ENCODE measurements at places on chromosomes 12 and 14. TPM values are rescaled to one million over a fixed set of nuclear protein-coding genes. Genes with fewer than 3 reads are reported as not detected.

Gene PLCZ1
- not detected for polyA plus RNA-seq

DNA sequence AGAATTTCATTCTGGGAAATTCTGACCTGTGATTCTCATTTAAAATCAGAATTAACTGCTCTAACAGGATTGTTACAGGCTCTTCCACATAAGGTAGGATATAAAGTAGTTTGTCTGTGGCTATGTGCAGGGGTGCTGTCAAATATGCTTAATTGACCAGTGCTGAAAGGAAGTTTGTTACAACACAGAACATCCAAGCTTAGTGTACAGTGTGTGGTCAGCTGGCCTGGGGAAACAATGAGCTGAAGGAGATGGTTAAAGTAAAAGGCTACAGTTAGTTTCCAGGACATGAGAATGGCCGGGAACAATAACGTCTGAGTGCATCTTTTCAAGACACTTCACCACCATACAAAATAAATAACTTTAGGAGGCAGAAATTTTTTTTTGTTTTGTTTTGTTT, 68.0 kb downstream of the PKP2 start:
- DNase-seq, result no peak

- DNase-seq, result peak; percentile 80
These were observed 277.9 kb upstream of the FLRT2 start for GRCh38 chr14:85252011-85252410.

Gene PLA2G1B
- not detected for polyA plus RNA-seq

Gene HOXC5
- polyA plus RNA-seq, result 1.3 TPM

- peak; percentile 43 for DNase-seq
These were observed 219.3 kb downstream of the CRADD start for GRCh38 chr12:93896427-93896826.

Gene GLT8D2
- polyA plus RNA-seq, result 94.5 TPM

GRCh38 chr12:16027002-16027401, 115.9 kb downstream of the DERA start:
- peak; percentile 64 for DNase-seq

DNA sequence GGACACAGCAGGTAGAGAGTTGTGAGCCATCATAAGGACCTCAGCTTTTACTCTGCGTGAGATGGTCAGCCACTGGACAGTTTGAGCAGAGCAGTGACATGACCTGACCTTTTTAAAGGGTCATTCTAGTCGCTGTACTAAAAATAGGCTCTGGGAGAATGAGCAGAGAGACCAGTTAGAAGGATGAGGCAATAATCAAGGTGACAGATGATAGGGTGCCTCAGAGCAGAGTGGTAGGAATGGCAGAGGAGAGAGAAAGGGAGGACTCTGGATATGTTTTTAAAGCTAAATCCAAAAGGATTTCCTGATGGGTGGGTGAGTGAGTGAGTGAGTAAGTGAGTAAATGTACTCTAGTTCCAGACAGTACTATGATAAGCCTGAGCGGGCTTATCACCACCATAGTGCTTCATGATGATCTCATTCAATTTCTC, 83.6 kb upstream of the ARHGAP5 start:
- DNase-seq, result peak; percentile 24

GRCh38 chr14:32329690-32330285, 690 bp downstream of the AKAP6 start:
- no peak for DNase-seq

GRCh38 chr14:77618381-77618970, 2.0 kb upstream of the SPTLC2 start:
- DNase-seq, result no peak

GRCh38 chr12:12467688-12468261, 94.9 kb downstream of the DUSP16 start:
- DNase-seq, result no peak

Gene AVPR1A
- polyA plus RNA-seq, result not detected

Gene GMPR2
- 55.0 TPM for polyA plus RNA-seq

GRCh38 chr12:67877727-67878126, 111.5 kb upstream of the IFNG-AS1 start:
- DNase-seq, result no peak

DNA sequence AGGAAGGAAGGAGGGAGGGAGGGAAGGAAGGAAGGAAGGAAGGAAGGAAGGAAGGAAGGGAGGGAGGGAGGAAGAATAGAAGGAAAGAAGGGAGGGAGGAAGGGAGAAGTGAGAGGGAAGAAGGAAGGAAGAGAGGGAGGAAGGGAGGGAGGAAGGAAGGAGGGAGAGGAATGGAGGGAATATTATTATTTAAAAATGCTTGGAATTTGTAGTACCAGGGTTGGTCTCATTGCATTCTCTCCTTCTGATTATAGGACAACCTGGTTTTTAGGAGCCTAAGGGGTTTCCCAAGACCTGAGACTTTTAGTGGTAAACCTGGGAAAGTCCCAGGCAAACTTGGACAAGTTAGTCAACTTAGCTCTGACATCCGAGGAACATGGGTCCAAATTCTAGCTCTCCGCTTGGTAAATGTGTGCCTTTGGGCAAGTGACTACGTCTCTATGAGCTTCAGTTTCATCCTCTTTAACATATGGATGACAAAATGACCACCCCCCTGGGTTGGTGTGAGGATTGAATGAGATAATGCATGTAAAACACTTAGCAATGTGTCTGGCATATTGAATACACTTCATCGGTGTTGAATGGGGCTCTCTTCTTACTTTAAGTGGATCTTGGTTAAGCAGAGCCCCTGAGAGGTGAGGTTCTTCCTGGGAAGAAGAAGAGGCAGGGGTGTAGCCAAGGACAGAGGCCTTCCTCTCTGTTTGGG, 690.7 kb upstream of the TBX3 start:
- no peak for DNase-seq

DNA sequence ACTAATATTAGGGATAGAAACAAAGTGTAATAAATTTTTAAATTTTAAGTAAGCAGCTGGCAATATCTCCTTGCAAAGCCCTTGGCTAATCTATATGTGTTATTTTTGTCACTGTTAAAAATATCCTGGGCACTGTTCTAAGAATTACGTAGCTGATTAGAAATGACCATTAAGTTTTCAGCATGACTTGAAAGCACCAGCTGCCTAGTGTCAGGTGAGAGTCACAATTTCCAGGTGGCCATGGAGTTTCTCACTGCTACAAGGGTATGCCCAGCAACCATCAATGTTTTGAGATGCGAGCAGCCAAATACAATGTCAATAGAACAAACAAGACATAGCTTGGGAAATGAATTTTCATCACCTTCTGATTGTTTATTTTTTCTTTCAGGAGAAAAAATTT, 23.3 kb upstream of the GYS2 start:
- no peak for DNase-seq

GRCh38 chr12:24478254-24478653, 470.6 kb downstream of the BCAT1 start:
- no peak for DNase-seq

Gene BCL11B
- not detected for polyA plus RNA-seq

Gene MIP
- polyA plus RNA-seq, result not detected

- DNase-seq, result peak; percentile 66
These were observed 399.0 kb downstream of the NAV3 start for GRCh38 chr12:78229591-78230101.

- no peak for DNase-seq
These were observed 103.0 kb downstream of the PRMT8 start for GRCh38 chr12:3593906-3594483.

Gene KRT6C
- polyA plus RNA-seq, result not detected

- peak; percentile 52 for DNase-seq
These were observed 143.0 kb upstream of the DDHD1 start for GRCh38 chr14:53295985-53296582.

- DNase-seq, result peak; percentile 61
These were observed 80.8 kb downstream of the BHLHE41 start for GRCh38 chr12:26044007-26044394.

- DNase-seq, result no peak
These were observed 43.0 kb downstream of the SRRM4 start for GRCh38 chr12:119024356-119024755.

DNA sequence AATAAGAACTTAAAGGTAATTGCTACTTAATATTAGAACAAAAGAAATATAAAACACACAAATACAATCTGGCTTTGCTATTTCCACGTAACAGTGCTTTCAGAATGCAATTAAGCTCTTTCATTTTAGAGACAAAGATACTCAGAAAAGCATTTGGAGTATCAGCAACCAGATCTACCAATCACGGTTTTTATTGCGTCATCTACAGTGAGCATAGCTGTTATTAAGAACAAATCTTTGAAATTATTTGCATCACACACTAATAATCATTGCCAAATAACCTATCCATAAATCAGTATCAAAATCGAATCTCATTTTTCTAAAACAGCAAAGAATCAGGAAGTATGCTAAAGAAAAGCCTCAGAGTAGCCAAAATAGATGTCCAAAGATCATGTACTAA, 26.9 kb upstream of the GARIN2 start:
- DNase-seq, result no peak

Gene RASSF8
- 13.6 TPM for polyA plus RNA-seq

Gene SOAT2
- 0.33 TPM for polyA plus RNA-seq

Gene KRT71
- not detected for polyA plus RNA-seq

Gene JDP2
- polyA plus RNA-seq, result 20.0 TPM

Gene CCDC38
- polyA plus RNA-seq, result not detected

Gene SLC5A8
- polyA plus RNA-seq, result not detected

- peak; percentile 9 for DNase-seq
These were observed at the start of gene KRT6C for GRCh38 chr12:52473768-52474167. KRT6C (minus strand) TSS chr12:52473805; CDS start chr12:52473737, 68 bp downstream.

GRCh38 chr12:47095446-47096236, 15.9 kb upstream of the AMIGO2 start:
- DNase-seq, result peak; percentile 77

DNA sequence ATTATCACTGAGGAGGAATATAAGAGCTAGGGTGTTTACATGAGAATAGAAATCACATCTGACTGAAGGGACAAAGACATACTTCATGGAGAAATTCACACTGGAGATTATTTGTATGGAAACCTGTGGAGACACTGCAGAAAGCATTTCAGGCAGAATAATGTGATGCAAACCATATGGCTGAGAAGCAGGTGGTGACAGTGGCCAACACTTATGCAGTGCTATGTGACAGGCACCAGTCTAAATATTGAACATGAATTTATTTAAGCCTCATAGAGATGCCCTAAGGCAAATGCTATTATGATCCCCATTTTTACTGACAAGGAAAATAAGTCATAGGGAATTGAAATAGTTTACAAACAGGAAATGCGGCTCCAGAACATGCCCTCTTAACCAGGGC, 16.2 kb downstream of the ALG10B start:
- DNase-seq, result no peak

GRCh38 chr12:59070322-59070933, 150.1 kb upstream of the LRIG3 start:
- no peak for DNase-seq

Gene CLBA1
- 7.7 TPM for polyA plus RNA-seq

GRCh38 chr12:49868952-49869815, 26.3 kb upstream of the BCDIN3D start:
- DNase-seq, result peak; percentile 69

- DNase-seq, result peak; percentile 41
These were observed 1.2 kb downstream of the GLT8D2 start for GRCh38 chr12:104048811-104049210.

Gene MRPL52
- polyA plus RNA-seq, result 230 TPM

Gene OTUB2
- 1.6 TPM for polyA plus RNA-seq

Gene DDX23
- 34.2 TPM for polyA plus RNA-seq

Gene CALCOCO1
- polyA plus RNA-seq, result 155 TPM

Gene CELA1
- polyA plus RNA-seq, result not detected

GRCh38 chr12:51980051-51980808, 26.5 kb upstream of the TAMALIN start:
- peak; percentile 81 for DNase-seq
